ENCODE measurements at places on chromosomes 12 and 14.

DNA sequence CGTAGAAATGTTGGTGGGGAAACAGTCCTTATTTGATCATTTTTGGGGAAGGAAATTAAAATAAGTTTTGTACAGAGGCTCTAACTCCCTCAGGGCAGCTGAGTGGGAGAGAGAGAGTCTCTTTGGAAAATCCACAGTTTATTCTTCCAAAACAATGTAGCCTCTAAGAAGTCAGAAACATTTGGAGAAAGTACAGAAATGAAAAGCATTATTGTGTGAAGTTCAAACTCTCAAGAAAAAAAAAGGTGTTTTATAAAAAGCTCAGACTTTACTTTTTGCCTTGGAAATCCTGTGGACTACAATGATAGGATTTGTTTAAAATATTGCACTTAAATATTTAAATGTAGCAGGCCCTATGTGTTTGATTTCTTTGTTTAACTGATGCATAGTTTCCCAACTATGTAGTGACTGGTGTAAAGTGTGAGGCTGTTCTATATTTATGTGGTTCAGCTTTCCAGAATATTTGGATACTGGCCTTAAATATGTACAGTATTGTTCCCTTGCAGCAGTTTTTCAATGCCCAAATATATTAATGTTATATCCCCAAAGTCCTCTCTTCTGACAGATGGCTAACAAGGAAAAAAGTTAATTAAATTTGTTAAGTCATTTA is 82.0 kb upstream of the OTOGL start:
- DNase-seq = no peak

DNA sequence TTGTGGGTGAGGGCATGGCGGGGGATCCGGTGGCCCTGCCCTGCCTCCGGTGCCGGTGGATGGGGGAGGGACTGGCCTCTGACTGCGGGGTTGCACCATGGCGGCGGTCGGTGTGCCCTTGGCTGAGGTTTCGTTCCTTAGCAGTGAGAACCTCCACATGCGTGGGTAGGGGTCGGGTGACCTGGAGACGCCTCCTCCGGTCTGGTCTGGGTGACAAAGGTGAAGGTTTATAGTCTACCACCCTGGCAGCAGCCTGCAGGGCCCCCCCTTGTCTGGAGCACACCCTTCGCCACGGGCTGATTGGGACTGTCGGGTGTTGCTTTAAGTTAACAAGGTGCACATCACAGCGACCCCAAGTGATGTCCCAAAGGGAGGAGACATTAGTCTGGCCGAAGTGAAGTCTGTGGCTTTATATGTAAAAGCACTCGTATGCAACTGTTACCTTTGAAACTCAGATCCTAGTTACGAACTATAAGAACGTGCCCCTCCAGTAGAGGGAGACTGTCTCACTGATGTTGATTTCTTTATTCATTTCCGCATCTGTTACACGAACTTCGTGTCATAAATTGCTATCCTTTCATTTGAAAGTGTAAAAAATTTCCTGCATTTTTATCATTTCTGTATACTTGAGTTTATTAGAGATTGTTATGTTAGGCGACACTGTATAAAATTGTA is 74.4 kb downstream of the WDR20 start:
- DNase-seq = no peak

- DNase-seq = no peak
These were observed 956.7 kb upstream of the SEL1L start for GRCh38 chr14:82490397-82490796.

- DNase-seq = no peak
These were observed 139.2 kb downstream of the C12orf75 start for GRCh38 chr12:105469701-105470100.

- no peak for DNase-seq
These were observed 159.3 kb downstream of the TTC7B start for GRCh38 chr14:90656973-90657372.

DNA sequence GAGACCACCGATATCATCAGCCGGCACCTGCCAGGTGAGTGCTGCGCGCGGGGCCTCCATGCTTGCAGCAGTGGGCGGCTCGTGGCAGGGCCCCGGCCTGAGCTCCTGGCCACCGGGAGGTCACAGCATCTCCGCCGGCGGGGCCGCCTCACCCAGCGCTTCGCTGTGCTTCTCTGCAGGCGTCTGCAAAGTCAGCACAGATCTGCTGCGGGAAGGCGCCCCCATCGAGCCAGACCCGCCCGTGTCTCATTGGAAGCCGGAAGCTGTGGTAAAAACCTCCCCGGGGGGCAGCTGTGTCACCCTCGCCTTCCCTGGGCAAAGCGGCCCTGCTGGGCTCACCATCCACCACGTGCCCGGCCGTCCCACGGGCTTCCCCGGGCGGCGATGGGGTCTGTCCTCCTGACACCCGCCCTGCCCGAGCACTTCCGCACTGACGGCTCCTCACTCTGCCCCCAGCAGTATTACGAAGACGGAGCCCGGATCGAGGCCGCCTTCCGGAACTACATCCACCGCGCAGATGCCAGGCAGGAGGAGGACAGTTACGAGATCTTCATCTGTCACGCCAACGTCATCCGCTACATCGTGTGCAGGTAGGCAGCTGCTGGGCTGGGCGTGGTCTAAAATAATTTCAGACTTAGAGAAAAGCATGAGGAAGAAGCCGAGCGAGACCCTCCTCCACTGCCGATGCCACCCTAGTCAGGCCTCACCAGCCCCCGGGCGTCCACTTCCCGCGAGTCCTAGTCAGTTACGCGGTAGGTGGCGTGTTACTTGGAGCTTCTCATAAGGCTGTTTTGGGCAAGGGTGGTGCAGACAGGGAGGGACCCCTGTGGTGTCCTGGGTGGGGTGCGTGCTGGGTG is 7.1 kb downstream of the PGAM5 start:
- DNase-seq = no peak

DNA sequence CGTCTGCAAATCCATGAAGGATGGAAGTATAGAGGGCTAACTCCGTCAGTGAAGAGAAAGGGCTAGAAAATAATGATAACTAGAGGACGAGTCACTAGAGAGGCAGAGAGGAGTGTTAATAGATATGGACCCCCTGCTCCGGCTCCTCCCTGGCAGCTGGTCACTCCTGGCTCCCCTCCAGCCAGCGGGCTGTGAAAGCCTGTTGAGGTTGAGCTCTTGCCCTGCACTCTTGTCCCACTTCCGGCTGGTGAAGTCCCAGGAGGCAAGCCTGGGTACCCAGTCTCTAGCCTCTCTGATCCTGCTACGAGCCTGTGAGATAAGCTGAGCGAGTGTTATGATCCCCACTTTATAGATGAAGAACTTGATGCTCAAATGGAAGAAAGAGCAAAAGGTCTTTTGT is 90.3 kb downstream of the RFX4 start:
- DNase-seq = no peak

DNA sequence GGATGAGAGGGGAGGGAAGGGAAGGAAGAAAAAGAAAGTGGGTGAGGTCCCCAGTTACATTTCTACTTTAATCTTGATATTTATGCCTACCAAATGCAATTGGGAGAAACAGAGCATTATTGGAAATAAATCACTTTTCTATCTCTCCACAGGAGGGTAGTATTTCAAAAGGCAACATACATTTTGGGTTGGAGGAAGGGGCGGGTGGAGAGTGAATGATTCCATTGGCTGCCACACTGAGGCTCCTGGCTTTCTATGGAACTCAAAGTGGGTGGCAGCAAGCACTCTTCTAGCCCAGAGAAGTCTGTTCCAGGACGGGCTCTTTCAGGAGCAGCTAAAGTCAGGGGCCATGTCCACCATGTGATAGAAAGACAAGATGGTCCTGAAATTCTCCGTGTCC is 441.3 kb downstream of the DAD1 start:
- DNase-seq = no peak

DNA sequence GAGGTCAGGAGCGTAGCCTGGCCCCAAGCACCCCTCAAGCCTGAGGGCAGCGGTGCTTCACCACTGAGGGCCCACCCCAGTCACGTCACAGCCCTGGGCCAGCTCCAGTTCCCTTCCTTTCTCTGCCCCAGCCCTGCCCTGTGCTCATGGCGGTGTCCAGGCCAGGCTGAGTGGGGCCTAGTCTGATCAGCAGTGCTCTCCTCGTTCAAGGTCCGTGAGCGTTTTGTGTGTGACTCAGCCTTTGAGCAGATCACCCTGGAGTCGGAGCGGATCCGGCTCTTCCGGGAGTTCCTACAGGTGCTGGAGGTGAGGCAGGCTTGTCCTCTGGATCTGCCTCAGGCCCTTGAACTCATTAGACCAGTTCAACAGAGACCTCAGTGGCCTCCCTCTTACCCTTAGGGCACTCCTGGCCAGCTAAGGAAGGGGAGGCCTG is 19.0 kb downstream of the PRPF40B start:
- no peak for DNase-seq

GRCh38 chr12:12960639-12961209 is 8.8 kb upstream of the GPRC5D start:
- no peak for DNase-seq

DNA sequence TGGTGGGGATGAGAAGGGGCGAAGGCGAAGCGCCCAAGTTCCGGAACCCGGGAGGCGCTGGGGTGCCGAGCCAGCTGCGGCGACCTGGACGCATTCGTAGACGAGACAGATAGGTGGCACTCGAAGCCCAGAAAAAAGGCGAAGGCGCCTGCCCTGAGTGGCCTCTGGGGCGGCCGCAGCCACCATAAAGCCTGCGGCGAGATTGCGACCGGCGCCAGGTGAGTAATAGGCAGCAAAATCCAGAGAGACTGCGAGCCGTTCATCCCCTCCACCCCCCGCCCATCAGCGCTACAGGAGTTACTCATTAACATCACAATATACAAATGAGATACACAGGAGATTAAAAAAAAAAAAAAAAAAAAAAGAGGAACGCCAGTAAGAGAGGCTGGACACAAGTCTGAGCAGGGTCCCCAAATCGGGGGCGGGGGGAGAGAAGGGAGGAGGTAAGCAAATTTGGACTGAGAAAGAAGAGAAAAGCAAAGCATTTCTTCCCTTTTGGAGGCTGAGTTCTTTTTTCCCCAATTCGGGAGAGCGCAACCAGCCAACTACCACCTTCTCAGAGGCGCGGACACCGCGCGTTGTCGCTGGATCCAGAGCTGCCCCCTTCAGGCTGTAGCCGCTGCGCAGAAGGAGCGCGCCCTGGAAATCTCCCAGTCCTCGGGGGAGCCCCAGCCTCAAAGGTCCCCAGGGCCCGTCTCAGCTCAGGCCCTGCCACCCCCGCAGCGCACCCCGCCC is 15.7 kb downstream of the TBX3 start:
- DNase-seq = no peak

DNA sequence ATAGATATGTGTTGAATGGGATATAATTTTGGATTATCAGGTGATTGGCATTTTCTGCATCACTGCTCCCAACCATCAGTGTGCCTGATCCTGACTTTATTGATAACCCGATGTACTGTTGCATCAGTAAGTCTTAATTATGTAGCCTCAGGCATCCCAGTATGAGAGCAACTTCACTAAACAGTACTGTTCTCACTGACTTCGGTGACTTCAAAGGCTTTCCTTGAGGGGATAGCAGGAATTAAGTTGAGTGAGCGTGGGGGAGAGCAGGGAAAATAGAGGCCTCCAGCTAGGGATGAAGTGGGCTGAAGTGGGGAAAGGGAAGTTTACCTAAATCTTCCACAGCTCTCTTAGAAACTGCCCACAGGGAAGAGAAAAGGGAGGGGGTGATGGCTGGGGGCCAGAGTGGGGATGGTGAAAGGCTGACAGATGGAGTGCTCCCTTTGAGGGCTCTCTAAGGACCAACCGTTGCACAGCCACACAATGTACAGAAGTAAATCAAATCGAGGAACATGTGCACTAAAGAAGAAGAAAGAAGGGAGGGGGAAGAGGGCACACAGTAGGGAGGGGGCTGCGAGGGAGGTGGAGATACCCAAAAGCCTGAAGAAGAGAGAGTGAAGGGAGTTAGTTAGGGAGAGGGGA is 10.7 kb upstream of the NEUROD4 start:
- DNase-seq = peak; percentile 95

- no peak for DNase-seq
These were observed 130.7 kb downstream of the PHETA1 start for GRCh38 chr12:111238075-111238734.

- no peak for DNase-seq
These were observed 1074.6 kb downstream of the FLRT2 start for GRCh38 chr14:86604561-86604960.

DNA sequence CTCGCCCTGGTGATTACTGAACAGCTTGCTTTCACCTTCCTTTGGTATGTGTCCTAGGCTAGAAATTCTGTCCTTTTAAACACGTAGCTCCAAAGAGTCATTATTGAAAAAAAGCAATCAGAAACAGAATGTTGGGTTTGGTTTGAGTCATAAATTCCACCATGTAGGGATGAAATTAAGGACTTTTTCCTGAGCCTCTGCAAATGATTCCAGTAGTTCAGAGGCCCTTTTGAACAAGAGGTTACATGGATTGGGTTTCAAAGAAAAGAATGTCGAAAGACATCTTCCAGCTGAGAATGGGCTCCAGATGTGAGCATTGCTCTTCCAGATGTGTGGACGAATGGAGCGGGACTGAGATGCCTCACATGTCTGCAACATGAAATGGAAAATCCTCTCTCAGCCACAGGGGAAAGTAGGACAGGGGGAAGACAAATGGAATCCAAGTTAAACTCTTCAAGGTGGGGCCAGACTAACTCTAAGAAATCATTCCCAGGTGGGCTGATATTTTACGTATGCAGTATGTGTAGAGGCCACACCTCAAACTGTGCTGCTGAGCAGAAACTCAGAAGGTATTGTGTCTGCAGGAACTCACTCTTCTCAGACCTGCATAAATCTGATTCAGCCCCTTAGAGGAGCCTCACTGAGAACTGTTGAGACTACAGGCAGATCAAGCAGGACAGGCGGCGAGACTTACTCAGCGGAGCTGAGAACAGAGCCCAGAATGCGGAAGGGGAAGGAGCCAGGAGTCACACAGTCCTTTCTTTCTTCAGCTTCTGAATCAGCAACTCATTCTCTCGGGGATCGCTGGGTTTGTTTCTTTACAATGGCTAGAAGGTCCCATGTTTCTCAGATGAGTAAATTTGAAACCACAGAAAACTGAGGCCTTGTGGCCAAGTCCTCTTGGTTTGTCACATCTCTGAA is 23.3 kb upstream of the EMP1 start:
- no peak for DNase-seq

DNA sequence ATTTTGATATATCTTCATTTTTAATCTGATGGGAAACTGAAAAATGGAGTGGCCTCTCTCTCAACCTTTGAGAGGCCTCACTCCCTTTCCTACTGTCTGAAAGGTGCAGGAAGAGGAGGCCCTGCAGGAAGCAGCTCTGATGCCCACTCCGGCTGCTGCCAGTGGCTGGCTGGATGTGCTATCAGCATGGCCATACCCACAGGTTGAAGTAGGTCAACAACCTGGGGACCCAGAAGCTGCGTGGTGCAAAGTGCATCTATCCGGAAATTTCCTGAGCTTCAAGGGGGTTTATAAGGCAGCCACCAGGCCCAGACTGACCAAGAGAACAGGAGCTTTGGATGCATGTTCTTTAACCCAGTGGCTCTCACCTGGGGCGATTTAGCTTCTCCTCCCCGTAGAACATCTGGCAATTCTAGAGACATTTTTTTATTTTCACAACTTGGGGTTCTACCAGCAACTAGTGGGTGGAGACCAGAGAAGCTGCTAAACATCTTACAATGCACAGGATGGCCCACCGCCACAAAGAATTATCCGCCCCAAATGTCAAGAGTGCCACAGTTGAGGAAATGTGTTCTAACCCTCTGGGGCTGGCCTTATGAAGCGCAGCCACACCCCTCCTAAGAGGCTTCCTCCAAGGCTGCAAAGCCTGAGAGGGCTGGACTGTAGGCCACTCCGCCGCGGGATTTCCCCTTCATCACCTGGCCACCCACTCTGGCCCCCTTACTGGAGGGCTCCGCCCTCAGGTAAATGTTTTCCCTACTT is 8.2 kb upstream of the BATF start:
- DNase-seq = no peak

Measured in NCI-H2171 (cell line).